Left lobe of liver (tissue), 2 donors: ENCODE measurements at places on chromosomes 5 and 9.

- DNase-seq = no peak
These were observed 105.3 kb downstream of the RASGRF2 start for GRCh38 chr5:81065492-81065891.

GRCh38 chr5:173721601-173722232 lies 105.3 kb upstream of the BOD1 start:
- peak; percentile 52 for DNase-seq

DNA sequence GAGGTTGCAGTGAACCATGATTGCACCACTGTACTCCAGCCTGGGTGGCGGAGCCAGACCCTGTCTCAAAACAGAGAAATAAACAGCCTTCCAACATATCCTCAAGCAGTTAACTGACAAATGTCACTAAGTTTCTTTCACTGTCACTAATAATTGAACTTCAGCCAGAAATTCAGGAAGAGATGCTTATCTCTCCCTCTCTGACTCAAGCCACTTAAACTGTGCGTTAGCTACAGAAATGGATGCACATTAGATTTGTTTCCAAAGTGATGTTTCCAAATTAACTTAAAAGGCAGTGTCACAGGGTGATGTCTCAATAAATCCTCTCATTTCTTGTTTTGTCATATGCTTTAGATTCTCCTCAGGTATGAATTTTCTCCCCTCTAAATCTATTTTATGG lies 164.9 kb downstream of the KDM4C start:
- DNase-seq = no peak

- no peak for DNase-seq
These were observed 82.1 kb downstream of the GAPVD1 start for GRCh38 chr9:125343518-125344275.

DNA sequence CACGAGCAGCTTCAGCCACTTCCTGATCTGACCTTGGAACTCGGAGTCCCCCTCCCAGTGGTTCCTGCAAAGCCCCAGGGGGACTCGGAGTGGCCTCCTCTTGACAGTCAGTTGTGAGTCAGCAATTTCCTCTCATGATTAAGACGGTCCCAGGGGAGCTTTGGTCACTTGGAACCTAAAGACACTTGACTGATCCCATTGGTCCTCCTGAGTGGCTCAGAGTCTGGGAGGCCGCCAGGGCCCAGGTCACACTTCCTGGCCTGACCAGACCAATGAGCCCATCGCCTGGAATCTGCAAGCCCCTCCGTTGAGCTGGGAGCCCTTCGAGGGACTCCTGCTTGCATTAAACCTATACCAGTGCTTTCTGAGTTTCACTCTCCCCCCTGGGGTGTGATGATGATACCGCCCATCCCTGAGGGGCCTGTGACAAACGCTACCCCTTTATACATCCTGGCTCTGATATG lies 29.1 kb downstream of the TSPAN17 start:
- no peak for DNase-seq

- no peak for DNase-seq
These were observed 414.0 kb upstream of the ACTBL2 start for GRCh38 chr5:57896576-57896975.

- DNase-seq = no peak
These were observed 205.3 kb downstream of the SLCO4C1 start for GRCh38 chr5:102090770-102091169.

- no peak for DNase-seq
These were observed 50.8 kb downstream of the ITGA1 start for GRCh38 chr5:52838326-52839015.
